ENCODE measurements at places on chromosomes 16 and 17. TPM values are rescaled to one million over a fixed set of nuclear protein-coding genes. Genes with fewer than 3 reads are reported as not detected.

DNA sequence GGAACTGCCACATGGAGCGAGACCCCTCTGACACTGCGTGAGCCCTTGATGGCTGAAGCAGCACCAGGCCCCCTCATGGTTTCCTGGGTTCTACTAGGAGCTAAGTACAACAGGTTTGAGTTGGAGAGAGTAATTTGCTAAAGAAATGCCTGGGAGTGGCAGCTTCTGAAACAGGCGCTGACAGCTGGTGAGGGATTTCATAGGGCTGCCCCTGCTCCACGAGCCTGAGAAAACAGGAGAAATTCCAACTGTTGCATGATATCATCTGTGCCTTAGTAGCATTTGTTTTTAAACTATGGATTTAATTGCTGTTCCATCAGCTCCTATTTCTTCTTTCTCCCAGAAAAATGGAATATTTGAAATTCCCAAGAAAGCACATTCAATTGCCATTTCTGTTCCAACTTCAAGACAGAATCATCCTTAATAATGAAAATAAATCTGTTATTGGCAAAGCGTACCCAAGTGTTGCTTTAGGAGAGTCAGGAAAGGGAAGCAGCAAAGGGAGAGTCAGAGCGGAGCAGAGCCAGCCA lies 78.8 kb upstream of the ANKFN1 start:
- DNase-seq = no peak

DNA sequence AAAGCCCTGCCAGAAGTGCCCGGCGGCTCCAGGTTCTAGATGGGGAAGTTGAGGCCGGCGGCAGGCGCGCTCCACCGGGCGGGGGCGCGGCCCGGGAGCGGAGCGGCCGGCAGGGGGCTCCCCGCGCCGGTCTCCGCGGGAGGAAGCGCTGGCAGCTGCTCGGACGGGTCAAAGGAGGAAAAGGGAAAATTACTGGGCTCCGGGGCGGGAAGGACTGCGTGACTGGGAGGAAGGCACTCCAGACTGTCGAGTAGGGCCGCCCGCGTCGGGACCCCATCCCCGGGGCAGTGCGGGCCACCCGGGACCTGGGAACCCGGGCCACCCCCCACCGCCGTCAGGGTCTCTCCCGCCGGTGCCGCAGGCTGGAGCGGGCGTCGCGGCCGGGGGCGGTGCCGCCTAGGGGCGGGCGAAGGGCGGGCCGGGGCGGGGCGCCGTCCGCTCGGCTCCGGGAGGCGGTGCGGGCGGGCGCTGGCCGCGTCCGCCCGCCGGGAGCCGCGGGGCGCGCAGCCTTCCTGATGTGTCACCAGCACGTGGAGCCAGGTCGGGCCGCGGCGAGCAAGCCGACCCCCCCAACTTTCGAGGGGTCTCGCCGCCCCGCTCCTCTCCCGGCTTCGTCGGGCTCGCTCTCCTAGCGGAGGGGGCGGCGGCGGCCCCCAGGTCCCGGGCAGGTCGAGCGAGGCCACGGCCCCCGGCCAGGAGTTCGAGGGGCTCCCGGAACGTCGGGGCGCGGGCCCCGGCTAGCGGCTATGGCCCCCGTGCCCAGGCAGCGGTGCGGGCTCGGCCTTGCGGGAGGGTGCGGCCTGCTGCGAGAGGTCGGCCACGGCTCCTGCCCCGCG lies 167.5 kb downstream of the RAB11FIP4 start:
- DNase-seq = peak; percentile 89

DNA sequence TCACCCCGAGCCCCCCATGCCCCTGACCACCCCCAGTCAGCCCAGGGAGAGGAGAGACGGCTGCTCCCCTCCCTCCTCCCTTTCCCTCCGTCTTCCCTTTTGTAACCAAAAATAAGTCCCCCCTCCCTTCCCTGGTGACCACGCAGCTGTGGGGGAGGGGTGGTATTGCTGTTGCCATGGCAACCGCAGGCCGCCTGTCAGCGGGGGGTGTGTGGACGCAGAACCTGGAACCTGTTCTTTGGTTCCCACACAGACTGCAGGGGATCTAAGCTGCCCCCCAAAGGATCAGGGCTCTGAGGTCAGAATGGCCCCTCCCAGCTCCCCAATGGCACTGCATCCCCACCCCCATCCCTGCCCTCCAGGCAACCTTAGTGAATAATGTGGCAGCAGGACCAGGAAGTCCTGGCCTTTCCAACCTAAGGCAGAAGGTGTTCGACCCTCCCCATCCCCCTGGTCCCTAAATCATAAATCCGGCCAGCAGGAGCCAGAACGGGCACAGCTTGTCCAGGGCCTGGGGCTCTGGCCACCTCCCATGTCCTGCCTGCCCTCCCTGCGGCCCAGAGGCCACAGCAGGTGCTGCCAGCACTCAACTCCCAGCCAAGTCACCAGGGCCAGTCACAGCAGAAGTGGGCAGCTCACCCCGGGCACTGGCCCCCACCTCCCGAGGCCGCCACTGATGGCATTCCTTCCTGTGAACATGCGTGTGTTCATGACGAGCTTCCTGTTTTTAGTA lies 12.0 kb downstream of the CA4 start:
- DNase-seq = no peak

- no peak for DNase-seq
Measured at GRCh38 chr17:73589363-73589980, 54.8 kb downstream of the SDK2 start.

DNA sequence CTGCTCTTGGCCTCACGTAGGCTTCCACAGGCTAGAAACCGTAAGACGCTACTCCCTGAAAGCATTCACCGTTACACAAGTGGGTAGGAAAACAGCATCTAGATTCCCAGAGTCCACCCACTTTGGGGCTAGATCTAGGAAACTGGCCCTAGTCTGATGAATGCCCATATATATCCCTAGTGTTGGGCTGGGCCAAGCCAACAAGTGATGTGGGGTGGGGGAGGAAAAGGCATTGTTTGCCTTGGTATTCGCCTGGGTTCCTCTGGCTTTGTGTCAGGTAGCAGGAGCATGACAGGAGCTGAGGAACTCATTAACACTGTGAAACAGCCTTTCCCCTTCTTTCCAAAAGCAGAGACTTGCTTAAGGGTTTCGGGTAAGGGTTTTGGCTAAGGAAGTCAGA lies 112.4 kb downstream of the SMG6 start:
- no peak for DNase-seq

Gene PSMB3
- 167 TPM for total RNA-seq

- DNase-seq = peak; percentile 96
Measured at GRCh38 chr17:63838631-63839171, 3.8 kb downstream of the SMARCD2 start.

Gene DNAH9
- 0.22 TPM for total RNA-seq

GRCh38 chr16:89094252-89094879 lies 714 bp downstream of the ACSF3 start:
- DNase-seq = peak; percentile 29

Gene ZACN
- not detected for total RNA-seq

Gene SEPTIN12
- not detected for total RNA-seq

Gene GGT6
- total RNA-seq = 0.22 TPM

- DNase-seq = no peak
Measured at GRCh38 chr17:34781571-34782108, 179.6 kb downstream of the CCT6B start.

DNA sequence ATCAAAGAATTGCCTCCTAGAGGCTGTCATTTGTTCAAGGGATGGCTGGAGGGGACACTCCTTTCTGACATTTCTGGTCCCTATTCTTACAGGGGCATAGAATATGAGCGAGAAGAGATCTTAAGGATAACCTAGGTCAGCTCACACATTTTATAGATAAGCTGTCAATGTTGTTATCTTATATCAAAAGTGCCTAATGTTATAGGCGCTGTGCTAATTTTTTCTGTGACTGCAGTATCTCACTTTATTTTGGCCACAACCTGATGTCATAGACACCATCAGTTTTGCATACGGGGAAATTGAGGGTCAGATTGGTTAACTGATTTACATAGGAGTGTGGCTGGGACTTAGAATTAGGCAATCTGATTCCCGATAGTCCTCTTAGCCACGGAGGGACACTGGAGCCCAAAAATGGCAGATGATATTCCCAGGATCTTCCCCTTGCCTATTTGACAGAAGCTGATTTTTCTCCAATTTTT lies 1.2 kb downstream of the CPD start:
- DNase-seq = no peak

Gene C16orf86
- 2.2 TPM for total RNA-seq

DNA sequence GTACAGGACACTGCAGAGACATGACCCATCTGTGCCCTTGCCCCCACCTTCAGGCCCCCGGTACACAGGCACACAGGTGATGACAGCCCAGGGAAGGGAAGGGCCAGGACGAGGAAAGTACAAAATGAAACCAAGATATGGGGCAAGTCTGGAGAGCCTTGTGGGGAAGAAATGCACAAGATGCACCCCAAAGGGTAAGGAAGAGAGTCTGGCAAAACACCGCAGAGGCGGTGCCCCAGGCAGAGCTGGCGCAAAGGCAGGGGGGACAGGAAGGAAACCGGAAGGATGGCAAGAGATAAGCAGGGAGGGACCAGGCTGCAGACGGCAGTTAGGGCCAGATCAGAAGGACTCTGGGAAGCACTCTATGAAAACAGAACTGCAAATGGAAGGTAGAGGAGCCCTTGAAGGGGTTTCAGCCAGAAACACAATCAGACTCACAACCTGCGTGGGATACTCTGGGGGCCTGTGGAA lies 81.4 kb downstream of the SLC39A11 start:
- DNase-seq = no peak

Gene CACNA1G
- 0.25 TPM for total RNA-seq

GRCh38 chr16:56357241-56357764 lies 68.0 kb downstream of the AMFR start:
- peak; percentile 30 for DNase-seq

- no peak for DNase-seq
Measured at GRCh38 chr16:4048481-4048880, 67.8 kb downstream of the ADCY9 start.

Gene ACD
- 7.8 TPM for total RNA-seq

Gene ACAP1
- total RNA-seq = 17.3 TPM

DNA sequence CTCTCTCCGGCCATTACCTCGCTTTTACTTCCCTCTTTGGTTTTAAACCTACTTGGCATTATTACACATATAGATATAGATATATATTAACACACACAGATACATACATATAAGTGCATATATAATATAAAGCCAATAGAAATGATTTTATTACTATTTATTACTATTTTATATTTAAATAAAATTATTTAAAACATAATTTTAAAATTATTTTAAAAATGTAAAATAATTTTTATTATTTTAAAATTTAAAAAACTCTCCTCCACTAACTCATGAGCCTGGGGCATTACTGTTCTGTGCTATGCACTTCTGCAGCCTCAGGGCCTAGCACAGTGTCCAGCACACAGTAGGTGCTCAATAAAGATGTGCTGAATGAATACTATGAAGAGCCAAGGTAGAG lies 200.9 kb downstream of the SLC39A11 start:
- DNase-seq = no peak

- peak; percentile 42 for DNase-seq
Measured at GRCh38 chr16:10862438-10862837, 14.6 kb upstream of the CIITA start.

DNA sequence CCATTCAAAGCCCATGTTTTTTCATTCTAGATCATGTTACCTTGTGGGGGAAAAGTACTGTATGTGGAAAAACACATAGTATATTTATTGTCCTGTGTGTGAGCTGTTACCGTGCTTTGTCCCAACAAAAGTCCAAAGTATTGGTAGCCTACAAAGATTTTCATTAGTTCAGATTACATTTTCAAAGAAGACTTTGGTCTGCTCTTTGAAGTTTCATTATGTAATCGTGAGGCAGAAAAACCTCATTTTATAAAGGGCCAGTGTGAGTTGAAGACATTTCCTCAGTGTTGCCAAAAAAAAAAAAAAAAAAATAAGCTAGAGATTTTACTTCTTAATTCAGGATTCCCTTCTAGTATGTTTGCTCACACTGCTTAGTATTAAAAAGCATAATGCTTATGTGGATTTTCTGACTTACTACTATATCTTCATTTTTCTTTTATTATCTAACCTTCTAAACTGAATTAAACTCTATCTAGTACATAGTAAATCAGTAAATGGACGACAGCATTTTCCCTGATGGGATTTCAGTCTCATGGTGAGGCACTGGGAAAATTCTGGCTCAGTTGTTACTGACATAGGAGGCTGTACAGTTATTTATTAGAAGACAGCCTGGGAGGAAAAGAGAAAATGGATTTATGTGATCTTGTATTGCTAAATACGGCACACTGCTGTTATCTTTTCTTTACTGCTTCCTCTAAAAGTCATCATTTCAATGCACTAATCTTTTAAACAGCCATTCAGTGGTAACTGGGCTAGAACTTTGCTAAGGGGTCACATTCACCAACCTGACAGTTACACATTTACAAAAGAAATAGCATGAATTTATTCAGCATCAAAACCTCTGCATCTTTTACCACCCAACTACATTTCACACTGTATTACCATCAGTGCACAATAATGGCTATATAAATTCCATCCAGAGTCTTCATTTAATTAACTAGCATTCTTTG lies 100.6 kb downstream of the STXBP4 start:
- no peak for DNase-seq

DNA sequence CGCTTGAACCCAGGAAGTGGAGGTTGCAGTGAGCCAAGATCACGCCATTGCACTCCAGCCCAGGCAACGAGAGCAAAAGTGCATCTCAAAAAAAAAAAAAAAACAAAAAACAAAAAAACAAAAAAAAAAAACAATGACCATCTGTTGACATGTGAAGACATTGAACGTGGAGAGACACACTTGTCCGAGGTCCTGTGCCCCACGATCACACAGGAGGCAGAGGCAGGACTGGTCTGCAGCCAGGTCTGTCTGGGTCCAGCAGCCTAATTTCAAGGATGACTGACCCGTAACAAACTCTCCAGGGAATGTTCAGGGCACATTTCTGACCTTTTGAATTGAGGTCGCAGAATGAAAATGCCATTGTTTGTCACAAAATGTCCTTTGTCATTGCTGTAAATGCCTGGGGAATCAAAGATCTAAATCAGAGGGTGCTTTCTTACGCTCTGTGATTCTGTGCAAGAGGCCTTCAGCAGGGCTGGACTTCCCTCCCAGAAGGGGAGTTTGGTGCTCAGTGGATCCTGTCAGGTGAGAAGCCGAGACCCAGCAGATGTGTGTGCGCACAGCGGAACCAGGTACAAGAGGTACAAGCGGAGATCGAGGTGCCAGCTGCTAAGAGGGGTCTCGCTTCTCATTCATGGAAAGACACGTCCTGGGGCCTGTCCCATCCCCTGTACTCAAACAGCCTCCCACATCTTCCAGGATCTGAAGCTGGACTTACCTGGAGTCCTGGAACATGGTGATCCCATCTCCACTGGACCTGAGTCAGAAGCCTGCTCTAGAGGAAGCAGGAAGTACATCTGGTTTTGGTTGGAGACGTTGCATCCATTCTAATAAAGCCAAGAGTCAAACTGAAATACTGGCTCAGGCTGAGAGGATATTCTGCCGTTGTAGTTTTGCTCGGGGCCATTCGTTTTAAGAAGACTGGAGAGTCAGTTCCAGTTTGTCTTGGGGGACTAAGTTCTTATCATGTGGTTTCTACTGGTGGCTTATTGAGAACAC lies 95.8 kb downstream of the IRF8 start:
- no peak for DNase-seq

GRCh38 chr17:49381033-49381432 lies 19.0 kb upstream of the ZNF652 start:
- DNase-seq = no peak

- no peak for DNase-seq
Measured at GRCh38 chr17:76797241-76797840, 59.4 kb downstream of the MFSD11 start.

Data from left ventricle myocardium superior (tissue), 1 donor.